ENCODE measurements at places on chromosomes 1 and 21.

DNA sequence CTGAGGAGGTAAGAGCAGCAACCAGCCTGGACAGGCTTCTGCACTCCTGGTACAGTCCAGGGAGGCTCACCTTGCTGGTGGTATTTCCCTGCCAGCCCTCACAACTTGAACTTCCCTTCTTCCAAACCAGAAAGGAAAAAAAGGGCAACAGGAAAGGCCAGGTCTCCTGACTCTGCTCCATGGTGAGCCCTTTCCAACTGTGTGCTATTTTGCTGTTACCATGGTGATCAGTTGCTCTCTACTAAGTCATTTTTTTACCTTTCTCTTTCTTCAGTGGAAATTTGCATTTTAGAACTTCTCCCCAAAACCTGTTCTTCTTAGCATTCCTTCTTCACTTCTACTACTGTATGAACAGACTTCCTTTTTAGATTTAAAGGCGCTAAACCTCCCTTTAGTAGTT, 164.3 kb downstream of the GRIK1 start:
- DNase-seq, result no peak

DNA sequence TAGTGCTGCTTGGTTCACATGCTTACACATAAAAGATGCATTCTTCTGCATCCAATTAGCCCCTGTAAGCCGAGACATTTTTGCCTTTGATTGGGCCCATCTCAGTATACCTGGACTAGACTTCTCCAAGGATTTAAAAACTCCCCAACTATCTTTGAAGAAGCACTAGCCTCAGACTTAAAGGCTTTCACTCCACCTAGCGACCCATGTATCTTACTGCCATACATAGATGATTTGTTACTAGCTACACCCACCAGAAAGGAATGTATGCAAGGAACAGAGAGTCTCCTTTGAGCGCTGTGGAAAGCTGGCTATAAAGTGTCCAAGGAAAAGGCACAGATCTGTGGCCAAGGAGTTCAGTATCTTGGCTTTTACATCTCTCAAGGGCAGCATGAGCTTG, 91.7 kb downstream of the LIPI start:
- DNase-seq, result no peak

GRCh38 chr1:32883338-32884031, 2.8 kb upstream of the HPCA start:
- DNase-seq, result no peak

DNA sequence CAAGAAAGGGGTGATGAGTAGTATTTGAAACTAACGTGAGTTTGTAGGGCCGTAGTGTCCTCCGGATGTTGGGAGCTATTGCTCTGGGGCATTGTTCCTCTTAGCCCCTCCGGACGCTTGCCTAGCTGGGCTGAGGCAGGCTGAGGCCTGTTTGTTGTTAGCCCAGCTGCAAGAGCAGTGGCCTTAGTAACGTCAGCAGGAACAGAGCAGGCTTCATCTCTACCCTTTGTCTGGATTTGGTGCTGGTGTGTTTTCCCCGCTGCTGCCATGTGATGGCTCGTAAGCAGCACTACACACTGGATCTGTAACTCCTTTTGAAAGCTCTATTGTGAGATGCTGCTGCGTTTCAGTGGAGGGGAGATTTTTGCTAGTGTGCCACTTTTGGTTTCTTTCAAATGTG, 57.6 kb downstream of the DNM3 start:
- DNase-seq, result peak; percentile 69

DNA sequence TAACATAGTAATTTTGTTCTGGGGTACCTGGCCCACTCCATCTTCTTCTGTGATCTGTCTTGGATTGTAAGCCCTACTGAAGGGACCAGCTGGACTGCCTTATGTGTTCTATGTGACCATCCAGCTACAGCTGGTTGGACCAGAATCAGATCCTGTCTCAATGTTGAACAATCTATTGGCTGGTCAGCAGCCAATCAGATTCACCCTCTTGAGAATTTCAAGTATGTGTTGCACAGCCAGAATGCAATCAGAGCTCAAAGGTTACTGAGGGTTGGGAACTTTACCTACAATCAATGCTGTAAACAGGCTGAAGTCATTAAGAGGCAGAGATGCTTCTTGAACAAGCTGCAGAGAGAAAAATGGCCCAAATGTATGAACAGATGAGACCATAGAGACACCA, 61.9 kb downstream of the KCNC4 start:
- no peak for DNase-seq

DNA sequence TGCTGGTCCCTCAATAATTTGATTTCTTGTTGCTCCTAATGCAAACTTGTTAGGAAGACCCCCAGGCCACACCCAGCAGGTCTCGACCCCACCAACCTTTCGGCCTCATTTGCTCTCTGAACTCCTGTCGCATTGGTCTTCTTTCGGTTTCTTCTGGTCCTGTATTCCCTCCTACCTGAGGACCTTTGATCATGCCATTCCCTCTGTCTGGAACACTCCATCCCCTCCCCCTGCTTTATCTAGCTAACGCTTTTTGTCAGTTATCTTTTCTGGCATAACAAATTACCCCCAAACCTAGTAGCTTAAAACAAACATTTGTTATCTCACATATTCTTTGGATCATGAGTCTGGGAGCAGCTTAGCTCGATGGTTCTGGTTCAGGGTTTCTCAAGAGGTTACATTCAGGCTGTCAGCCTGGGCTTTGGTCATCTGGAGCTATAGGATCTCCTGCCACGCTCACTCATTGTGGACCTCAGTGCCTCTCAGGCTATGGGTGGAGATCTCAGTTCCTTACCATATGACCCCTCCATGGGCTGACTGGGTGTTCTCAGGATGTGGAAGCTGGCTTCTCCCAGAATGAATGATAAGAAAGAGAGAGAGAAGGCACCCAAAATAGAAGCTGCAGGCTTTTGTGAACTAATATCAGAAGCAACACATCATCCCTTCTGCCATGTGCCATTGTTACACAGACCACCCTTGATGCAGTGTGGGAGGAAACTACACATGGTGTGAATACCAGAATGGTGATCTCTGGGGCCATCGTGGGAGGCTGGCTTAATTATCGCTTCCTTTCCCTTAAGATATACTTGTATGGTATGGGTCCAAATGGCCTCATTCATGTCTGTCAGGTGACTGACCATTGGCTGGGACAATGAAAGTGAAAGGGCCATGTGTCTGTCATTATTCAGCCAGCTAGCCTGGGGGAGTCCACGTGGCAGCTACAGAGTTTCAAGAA, 29.1 kb upstream of the BCAR3 start:
- no peak for DNase-seq

- no peak for DNase-seq
These were observed 13.6 kb downstream of the PLEKHA6 start for GRCh38 chr1:204345941-204346645.

GRCh38 chr1:152776361-152776760, 1.4 kb downstream of the LCE1F start:
- DNase-seq, result no peak

- DNase-seq, result no peak
These were observed 58.5 kb downstream of the WDR4 start for GRCh38 chr21:42820616-42821465.

- DNase-seq, result no peak
These were observed 79.3 kb upstream of the LYST start for GRCh38 chr1:235945775-235946570.

DNA sequence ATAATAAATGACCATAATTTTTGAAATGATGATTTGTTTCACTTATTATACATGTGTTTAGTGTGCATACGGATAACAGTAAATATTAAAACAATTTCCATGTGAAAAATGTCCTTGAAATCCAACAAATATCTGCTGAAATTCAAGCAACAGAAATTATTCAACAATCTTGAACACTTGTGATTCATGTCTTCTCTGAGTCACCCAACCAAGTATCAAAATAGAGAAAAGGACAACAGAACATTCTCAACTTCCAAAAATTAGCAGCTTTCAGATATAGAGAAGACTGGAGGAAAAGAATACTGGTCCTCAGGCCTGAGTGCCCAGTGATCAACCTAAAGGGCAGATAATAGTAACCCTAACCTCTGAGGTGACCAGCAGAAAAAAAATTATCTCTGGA, 90.8 kb downstream of the VAV3 start:
- DNase-seq, result no peak

DNA sequence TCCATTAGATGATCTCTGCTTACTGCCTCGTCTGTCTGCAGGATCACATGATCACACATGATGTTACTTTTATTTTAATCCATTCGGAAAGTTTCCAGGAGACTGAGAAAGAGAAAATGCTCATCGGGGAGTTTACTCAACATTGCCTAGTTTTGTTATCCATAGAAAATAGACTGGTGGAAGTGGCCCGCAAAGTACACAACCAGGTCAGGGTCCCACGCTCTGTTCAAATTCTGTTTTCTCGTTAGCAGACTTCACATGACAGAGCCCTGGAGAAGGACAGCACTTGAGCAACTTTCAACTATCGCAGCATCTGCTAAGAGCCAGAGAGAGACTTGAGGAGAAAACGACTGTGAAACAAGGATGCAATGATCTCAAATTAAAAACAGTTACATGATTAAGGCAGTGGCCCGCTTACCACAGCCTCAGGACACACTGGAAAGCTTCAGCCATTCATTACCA, 44.2 kb downstream of the ADAMTS1 start:
- DNase-seq, result no peak

DNA sequence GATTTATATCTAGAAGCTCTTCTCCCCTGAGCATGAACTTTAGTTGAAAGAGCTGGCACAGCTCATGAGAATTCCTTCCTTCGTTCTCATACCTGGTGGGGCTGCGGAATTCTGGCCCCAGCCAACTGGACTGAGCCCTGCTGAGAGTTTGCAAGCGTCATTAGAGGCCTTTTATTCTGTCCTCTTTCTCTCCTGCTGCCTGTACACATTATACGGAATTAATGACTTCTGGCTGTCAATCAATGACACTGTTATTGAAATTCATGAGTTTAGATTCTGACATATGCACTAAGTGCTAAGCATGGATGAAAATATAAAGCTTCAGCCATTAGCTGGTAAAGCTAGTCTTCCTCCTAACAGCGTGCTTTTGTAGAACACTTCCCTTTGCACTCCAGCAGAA, 27.5 kb downstream of the KAZN start:
- no peak for DNase-seq

DNA sequence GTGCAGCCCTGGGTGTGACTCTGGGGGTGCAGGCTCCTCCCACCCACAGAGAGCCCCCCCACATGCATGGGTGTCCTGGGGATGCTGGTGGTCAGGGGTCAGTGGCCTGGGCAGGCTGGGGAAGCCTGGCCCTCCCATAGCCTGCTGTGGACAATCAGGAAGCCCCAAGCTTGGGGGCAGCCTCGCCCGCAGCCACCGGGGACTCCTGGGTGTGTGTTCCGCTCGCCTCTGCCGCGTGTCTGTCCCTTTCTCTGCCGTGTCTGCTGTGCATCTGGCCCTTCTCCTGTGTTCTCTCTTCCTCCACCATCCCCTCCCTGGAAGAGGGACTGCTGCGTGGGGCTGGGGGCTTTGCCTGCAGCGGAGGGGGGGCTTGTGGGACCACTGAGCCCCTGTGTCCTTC, 22.9 kb downstream of the AGRN start:
- no peak for DNase-seq

GRCh38 chr1:177558372-177558771, 387.6 kb downstream of the BRINP2 start:
- DNase-seq, result no peak

GRCh38 chr1:50779801-50780200, 180.3 kb downstream of the FAF1 start:
- DNase-seq, result no peak

GRCh38 chr1:7680207-7680954, 90.7 kb upstream of the VAMP3 start:
- peak; percentile 75 for DNase-seq

GRCh38 chr1:85576266-85576641, 4.3 kb upstream of the CCN1 start:
- DNase-seq, result no peak

GRCh38 chr1:244350027-244350426, 101.7 kb downstream of the ADSS2 start:
- DNase-seq, result no peak

- DNase-seq, result no peak
These were observed 18.0 kb upstream of the MNDA start for GRCh38 chr1:158813164-158813563.

DNA sequence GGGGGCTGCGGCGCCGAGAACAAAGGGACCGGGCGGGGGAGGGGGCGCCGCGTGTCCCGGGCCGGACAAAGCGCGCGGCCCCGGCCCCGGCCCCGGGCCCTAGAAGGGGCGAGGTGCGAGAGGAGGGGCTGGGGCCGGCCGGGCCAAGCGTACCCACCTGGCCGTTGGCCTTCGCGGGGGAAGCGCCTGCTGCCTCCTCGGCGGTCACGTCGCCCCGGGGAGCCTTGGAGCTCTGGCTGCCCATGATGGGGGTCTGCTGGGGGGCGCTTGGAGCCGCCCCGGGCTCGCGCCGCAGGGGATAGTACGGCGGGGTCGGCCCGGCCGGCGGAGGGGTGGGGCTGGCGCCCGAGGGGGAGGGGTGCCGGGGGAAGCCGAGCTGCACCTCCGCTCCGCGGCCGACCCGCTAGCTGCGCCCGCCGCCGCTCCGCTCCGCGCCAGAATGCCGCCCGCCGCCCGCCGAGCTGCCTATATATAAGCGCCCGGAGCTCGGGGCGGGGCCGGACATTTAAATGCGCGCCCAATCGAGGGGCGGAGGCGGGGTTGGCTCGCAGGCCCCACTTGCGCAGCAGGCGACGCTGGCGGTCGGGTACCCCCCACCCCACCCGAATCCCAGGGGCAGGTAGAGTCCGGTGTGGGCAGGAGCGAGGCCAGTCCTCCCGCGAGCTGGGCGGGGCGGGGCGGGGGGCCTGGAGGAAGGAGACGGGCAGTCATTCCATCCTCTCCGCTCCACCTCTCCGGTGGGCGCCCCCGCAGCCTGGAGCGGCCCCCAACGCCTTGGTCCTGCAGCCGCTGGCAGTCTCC, at the start of gene MARCKSL1:
MARCKSL1 (minus strand) TSS at position 444 of the 801 bp plus-strand sequence; CDS start at position 244, 200 bp downstream.
- peak; percentile 67 for DNase-seq

GRCh38 chr1:67368046-67368514, 60.4 kb downstream of the IL12RB2 start:
- DNase-seq, result no peak

GRCh38 chr1:117051224-117052064, 8.7 kb upstream of the TTF2 start:
- no peak for DNase-seq

GRCh38 chr21:33655588-33656221, 13.4 kb downstream of the ITSN1 start:
- DNase-seq, result no peak
